Vagina (tissue), 2 donors: ENCODE measurements at places on chromosomes 4 and X.

GRCh38 chr4:115187136-115187535 is 73.7 kb upstream of the NDST4 start:
- H3K27me3 ChIP-seq = no peaks in the 10 kb centered on the region
- H3K27ac ChIP-seq = no peak overlapping the region
- H3K36me3 ChIP-seq = no peaks in the 10 kb centered on the region
- H3K4me3 ChIP-seq = no peak overlapping the region
- no peak for DNase-seq

DNA sequence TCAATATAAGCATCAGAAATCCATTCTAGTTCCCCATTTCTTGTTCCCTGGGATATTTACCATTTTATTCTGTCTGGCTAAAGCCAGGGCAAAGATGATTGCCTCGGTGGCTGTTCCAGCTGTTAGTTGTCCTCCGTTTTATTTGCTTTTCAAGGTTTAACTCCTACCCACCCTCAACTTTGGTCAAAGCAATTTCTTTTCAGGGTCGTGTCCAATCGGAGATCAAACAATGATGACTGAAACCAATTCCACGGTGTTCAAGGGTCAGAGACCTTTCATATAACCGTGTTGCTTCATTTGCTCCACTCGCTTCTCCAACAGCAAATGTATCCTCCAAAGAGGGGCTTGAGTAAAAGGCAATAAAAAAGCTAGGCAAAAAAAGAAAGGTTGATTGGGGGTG is 193.5 kb upstream of the FTHL17 start:
- H3K27ac ChIP-seq = no peak overlapping the region
- H3K27me3 ChIP-seq = no peaks in the 10 kb centered on the region
- no peaks in the 10 kb centered on the region for H3K36me3 ChIP-seq
- peak overlapping the region; percentile 53 for H3K4me3 ChIP-seq

- H3K27ac ChIP-seq = no peak overlapping the region
- no peaks in the 10 kb centered on the region for H3K4me1 ChIP-seq
- peak overlapping the region; percentile 17 for H3K4me3 ChIP-seq
- DNase-seq = no peak
Measured at GRCh38 chr4:185638548-185639301, 103.4 kb upstream of the PDLIM3 start.

- H3K27me3 ChIP-seq = no peaks in the 10 kb centered on the region
- no peaks in the 10 kb centered on the region for H3K4me1 ChIP-seq
- H3K36me3 ChIP-seq = no peaks in the 10 kb centered on the region
- H3K4me3 ChIP-seq = no peak overlapping the region
Measured at GRCh38 chrX:84475101-84475500, 27.2 kb downstream of the HDX start.

DNA sequence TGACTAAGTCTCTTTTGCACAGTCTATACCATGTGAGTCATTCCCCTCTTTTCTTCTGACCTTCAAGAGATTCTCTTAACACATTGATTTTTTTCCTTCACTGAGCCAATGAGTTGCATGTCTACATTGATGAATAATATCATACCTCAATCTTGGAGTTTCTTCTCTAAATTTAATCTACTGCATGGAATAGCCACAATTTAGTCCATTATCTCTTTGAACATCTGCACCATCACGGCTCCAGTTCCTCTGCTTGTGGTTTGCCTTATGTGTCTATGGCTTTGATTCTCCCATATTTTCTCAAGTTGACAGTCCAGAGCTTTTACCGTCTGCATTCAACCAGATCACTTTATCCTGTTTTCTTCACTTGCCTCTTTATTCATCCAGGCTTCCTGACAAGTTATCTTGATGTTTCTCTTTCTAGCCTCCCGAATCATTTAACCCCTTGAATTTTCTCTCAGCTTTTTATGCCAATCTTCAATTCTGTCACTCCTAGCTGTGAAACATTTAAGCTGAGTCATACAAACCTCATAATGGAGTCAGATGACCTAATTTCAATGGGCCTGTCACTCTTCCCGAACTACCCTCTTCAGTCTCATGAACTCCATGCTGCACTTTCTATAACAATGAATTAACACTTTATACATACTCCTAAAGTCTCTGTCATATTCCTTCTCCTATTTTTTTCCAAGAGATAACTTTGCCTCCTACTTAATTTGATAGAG is 222.3 kb downstream of the CPE start:
- H3K4me1 ChIP-seq = no peaks in the 10 kb centered on the region
- no peaks in the 10 kb centered on the region for H3K27me3 ChIP-seq
- no peaks in the 10 kb centered on the region for H3K36me3 ChIP-seq
- no peak for DNase-seq
